Psoas muscle (tissue), 8 donors: ENCODE measurements at places on chromosomes 16 and 17. TPM values are rescaled to one million over a fixed set of nuclear protein-coding genes. Genes with fewer than 3 reads are reported as not detected.

GRCh38 chr16:881219-882097 lies 80.9 kb upstream of the GNG13 start:
- no peak for DNase-seq

- DNase-seq = peak; percentile 4
Measured at GRCh38 chr17:77370586-77370985, 229.8 kb downstream of the SEC14L1 start.

- no peak for DNase-seq
Measured at GRCh38 chr17:74599448-74599939, 7.4 kb upstream of the CD300LD start.

GRCh38 chr16:15846510-15846909 lies 10.3 kb downstream of the MYH11 start:
- DNase-seq = no peak

- DNase-seq = no peak
Measured at GRCh38 chr16:67995423-67995822, 3.9 kb downstream of the DPEP2 start.

DNA sequence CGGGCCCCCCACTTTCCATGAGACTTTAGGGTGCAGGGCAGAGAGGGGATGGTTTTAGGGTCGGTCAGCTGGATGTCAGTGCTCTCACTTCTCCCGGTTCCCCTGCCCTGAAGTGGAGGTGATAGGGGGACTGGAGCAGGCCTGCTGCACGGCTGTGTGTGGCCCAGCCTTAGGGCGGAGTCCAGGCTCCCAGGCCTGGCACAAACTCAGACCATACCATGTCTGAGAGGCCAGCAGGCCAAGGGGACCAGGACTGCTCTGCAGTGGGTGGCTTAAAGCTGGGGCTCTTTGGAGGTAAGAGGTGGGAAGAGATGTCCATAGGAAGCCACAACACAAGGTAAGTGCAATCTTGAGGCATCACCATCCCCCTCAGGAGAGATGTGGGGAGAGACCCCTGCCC lies 8.3 kb downstream of the TFAP4 start:
- DNase-seq = no peak

CCL8 gene
- polyA plus RNA-seq = 0.03 TPM

DNA sequence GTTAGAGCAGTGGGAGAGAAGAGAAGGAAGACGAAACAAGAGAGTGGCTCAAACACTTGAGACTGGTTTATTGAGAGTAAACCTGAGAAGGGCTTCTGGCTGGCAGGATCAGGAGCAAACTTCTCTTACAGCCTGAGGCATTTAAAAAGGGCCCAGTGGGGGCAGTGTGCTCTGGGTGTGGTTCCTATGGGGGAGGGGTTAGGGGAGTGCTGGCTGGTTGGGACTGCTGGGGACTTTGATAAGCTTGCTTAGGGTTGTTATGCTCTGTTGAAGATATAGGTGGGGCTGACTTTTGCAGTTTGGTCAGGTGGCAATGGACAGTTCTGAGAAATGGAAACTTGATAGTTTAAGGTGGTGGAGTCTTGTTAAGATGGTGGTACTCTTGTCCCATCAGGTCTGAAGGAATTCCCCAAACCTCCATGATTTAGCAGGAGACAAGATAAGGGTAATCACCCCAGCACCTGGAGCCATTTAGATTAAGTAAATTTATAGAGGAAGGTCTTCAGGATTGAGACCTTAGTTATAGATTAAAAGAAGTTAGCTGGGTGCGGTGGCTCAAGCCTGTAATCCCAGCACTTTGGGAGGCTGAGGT lies 79.3 kb downstream of the EMP2 start:
- no peak for DNase-seq

CPNE7 gene
- polyA plus RNA-seq = 0.08 TPM

DNA sequence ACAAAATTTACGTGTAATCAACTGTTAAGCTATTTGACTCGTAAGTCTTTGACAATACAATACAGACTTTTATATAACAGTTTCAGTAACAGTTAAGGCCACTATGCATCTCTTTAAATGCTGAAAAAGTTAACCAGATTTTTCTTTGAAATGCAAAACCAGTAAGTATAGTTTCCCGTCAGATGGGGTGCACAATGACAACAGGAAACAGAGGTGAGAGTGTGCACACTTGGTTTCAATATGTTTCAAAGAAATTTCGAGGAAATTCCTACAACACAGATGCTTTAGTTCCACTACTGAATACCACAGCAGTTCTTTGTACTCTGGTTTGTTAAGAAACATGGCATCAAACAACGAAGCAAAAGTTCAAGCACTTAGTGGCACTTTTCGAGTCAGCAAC lies 48.4 kb downstream of the RNF157 start:
- DNase-seq = no peak

DNA sequence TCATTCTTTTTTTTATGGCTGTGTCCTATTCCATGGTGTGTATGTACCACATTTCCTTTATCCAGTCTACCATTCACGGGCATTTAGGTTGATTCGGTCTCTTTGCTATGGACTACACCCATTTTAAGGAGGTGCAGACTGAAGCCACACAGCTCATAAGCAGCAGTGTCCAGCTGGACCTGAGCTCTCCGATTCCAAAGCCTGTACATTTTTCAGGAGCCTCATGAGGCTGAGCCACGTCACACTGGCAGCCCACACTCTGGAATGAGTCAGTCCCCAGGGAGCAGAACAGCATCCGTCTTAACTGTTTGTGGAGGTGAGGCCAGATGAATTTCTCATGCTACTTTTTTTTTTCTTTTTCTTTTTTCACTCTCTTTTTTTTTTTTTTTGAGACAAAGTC lies 116.1 kb downstream of the C16orf95 start:
- peak; percentile 60 for DNase-seq

DNA sequence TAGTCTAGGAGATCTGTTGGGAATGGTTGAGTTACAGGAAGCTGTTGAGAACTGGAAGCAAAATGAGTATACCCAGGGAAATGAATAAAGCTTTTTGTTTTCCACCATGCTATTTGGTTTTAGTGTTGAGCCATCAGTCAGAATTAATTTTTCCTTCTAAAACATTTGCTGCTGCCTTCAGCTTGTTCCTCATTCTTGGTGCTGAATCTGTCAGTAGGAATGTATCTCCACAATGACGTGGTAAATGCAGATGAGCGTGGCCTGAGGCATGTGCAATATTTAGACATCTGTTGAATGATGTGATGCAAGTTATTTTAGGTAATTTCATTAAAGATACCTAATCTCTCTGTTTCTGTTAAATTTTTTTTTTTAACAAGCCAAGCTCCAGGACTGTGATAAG lies 10.9 kb downstream of the HAPSTR1 start:
- DNase-seq = no peak
